Occipital lobe (tissue), 3 donors: ENCODE measurements at places on chromosomes 4 and X. TPM values are rescaled to one million over a fixed set of nuclear protein-coding genes. Genes with fewer than 3 reads are reported as not detected.

GRCh38 chr4:41991916-41992767 is 1.8 kb downstream of the SLC30A9 start:
- DNase-seq = no peak

- DNase-seq = no peak
Observed at GRCh38 chrX:67545893-67546495, 2.2 kb downstream of the AR start.

GRCh38 chr4:25813448-25814106 is 49.2 kb downstream of the SEL1L3 start:
- no peak for DNase-seq

The UGT8 gene
- total RNA-seq = 5.1 TPM

- no peak for DNase-seq
Observed at GRCh38 chrX:6384371-6384770, 150.5 kb downstream of the VCX3A start.

The NXF2 gene
- total RNA-seq = not detected

The MAGEB2 gene
- total RNA-seq = not detected

DNA sequence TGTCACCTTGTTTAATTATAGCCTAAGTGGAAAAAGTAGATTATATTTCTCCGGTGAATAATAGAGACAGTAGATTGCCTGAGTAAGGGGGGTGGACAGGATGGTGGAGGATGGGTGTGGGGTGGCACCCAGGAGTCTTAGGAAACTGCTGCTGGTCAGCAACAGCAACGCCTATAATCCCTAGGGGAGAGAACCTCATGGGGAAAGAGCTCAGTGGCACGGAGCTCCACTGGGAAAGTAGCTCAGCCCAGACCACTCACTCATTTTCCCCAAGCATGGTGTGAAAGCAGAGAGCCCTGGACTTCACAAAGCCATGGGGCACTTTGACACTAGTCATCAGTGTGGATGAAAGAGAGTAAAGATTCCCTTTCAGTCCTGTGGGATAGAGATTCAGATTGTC is 31.1 kb downstream of the METTL14 start:
- DNase-seq = no peak

The GCNA gene
- total RNA-seq = 3.0 TPM

DNA sequence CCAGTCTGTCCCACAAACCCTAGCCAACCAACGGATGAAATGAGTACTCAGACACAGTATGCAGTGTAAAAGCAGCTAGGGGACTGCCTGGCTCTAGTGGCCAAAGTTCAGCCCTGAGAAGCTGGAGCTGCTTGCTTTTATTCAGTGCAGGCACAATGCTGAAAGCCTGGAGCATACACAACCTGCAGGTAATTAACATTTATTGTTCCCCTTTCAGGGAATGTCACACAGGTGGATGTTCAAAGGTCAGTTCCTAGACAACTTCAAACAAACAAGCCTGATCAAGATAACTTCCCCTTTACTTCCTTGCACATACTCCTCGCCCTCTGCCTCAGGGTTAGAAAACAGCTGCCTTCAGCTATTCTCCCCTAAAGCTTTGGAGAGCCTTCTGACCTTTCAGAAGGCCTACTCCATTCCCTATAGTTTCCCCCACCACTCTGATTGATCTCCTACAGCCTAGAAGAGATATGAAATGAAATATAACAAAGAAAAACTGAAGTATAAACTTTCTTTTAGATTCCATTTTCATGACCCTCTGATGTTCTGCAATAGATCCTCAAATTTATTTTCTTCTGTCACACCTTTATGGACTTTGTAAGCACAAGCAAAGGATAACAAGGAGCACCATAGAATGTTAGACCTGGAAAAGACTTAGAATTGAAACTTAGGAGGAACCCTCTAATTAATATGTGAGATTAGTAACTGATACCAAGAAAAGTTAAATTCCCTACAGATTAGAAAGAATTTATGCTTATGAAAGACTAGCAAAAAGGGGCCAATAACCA is 6.8 kb upstream of the DCAF8L1 start:
- DNase-seq = no peak

The S100G gene
- not detected for total RNA-seq

- no peak for DNase-seq
Observed at GRCh38 chrX:107831071-107831730, 5.5 kb downstream of the MID2 start.

The TADA2B gene
- 21.7 TPM for total RNA-seq

GRCh38 chrX:136227948-136228838 is 23.0 kb downstream of the MAP7D3 start:
- no peak for DNase-seq

DNA sequence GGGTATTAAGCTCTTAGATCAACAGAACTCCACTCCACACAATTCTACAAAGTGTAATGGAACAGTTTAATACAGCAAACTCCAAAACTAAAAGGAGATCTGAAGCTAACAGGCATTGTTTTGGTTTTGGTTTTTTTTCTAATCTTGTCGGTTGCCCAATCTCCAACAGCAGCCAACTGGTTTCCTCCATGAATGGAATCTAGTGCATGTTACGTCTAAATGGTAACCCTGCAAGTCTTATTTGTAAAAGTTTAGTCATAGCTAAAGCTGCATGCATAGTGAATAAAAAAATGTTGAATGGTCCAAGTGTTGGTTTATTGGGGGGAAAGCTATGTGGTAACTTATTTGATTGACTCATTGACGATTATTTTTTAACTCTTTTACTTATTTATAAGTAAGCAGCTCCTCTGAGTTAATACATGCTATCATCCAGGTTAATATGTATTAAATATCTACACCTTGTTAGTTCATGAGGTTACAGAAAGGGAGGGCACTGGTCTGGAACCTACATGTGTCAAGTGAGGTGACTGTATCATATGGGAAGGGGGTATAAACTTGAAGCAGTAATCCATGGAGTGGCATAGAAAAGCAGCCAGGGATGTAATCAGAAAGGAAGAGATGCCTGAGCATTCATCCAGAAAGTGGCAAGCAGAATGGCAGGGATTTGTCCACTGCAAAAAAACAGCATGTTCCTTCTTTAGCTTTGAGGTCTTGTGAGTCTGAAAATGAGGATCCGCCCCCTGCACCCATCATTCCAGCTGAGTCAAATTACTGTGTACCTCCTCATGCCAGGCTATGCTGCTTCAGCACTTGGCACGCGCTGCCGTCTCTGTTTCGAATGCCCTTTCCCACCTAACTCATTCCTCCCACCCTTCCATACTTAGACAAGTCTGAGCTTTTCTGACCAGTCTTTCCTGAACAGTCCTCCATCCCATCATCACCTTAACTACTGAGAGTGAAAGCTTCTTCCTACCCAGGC is 81.7 kb downstream of the PDGFC start:
- no peak for DNase-seq

DNA sequence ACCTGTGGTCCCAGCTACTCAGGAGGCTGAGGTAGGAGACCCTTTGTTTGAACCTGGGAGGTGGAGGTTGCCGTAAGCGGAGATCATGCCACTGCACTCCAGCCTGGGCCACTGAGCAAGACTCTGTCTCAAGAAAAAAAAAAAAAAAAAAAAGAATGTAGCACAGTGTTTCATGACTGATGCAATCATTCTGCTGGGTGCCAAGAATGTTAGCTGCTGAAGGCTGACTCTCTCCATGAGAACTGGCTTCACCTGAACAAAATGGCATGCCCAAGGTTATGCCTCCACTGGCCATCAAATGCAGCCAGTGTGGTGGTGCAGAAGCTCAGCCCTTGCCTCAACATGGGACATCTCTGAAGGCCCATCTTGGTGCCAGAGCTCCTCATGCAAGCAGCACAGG is 412.1 kb downstream of the ADAM29 start:
- no peak for DNase-seq

DNA sequence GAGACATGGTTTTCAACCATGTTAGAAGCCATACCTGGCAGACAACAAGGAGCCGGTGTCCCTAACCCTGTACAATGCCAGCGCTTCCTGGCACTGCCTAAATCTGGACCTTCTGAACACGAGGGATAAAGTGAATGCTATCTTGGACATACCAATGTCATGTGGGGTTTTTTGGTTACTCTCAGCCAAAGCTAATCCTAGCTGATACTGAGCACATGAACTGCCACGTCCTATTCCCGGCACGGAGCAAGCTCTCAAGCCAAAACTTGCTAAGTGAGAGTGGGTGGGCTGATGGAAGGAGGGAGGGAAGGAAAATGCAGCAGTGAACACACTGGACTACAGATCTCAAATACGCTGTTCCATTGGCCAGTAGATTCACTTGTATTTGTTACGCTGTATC is 226.1 kb downstream of the BCOR start:
- no peak for DNase-seq

The FGF5 gene
- 1.6 TPM for total RNA-seq
